Breast epithelium (tissue), 4 donors: ENCODE measurements at places on chromosomes 2 and 18. TPM values are rescaled to one million over a fixed set of nuclear protein-coding genes. Genes with fewer than 3 reads are reported as not detected.

DNA sequence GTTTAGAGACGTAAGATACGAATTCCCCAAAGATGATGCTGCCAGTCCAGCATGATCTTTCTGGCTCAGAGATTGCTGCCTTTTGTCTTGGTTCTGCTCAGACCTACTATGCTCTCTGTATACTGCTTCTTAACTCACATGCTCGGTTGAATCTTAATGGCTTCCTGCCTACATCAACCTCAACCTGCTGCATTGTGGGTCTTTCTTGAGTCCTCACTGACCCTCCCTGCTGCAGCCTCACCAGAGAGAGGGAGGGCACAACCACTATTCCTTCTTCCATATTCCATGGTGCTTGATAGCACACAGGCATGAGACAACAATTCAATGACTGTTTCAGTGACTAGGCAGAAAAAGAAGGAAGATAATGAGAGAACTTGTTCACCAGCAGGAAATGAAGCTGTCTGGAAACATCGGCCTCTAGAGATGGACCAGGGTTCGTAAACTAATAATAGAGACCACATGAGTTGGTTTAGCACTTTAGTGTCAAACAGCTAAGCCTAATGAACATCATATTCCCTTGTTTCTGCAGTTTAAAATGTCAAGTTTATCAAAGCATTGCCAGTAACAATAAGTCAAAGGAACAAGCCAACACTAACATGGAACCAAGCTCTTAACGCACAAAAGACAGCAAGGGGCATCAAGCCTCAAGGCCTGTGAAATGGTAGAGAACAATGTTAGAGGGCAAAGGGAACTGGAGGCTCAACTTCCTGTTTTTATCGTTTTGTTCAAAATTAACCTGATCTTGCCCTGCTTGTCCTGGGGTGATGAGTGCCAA, 333.9 kb downstream of the PDE11A start:
- no peak overlapping the region for H3K27ac ChIP-seq
- no peaks in the 10 kb centered on the region for H3K4me1 ChIP-seq
- DNase-seq, result no peak
- no peak overlapping the region for H3K4me3 ChIP-seq

GRCh38 chr18:61199171-61199848, 133.9 kb upstream of the CDH20 start:
- no peak for DNase-seq
- no peak overlapping the region for H3K4me3 ChIP-seq
- no peaks in the 10 kb centered on the region for H3K4me1 ChIP-seq

GRCh38 chr18:79164706-79165105, 95.5 kb downstream of the ATP9B start:
- H3K4me1 ChIP-seq, result no peaks in the 10 kb centered on the region
- no peak for DNase-seq
- H3K4me3 ChIP-seq, result no peak overlapping the region
- no peaks in the 10 kb centered on the region for H3K27me3 ChIP-seq

- H3K36me3 ChIP-seq, result no peaks in the 10 kb centered on the region
- H3K4me1 ChIP-seq, result no peaks in the 10 kb centered on the region
- H3K27me3 ChIP-seq, result no peaks in the 10 kb centered on the region
- no peak for DNase-seq
Observed at GRCh38 chr2:98446850-98447249, 2.2 kb downstream of the INPP4A start.

- H3K36me3 ChIP-seq, result no peaks in the 10 kb centered on the region
- H3K4me3 ChIP-seq, result no peak overlapping the region
- H3K4me1 ChIP-seq, result no peaks in the 10 kb centered on the region
- no peak for DNase-seq
- no peaks in the 10 kb centered on the region for H3K27me3 ChIP-seq
Observed at GRCh38 chr18:62023536-62023935, 130.7 kb upstream of the RNF152 start.

GRCh38 chr18:23276451-23276850, 141.2 kb downstream of the CABLES1 start:
- H3K36me3 ChIP-seq, result no peaks in the 10 kb centered on the region
- H3K27ac ChIP-seq, result peak overlapping the region; percentile 33
- H3K4me1 ChIP-seq, result peaks cover 1% of the 10 kb centered on the region
- DNase-seq, result no peak
- no peak overlapping the region for H3K4me3 ChIP-seq
- H3K27me3 ChIP-seq, result no peaks in the 10 kb centered on the region

GRCh38 chr18:34718610-34719009, 8.5 kb downstream of the DTNA start:
- H3K27ac ChIP-seq, result no peak overlapping the region
- H3K27me3 ChIP-seq, result no peaks in the 10 kb centered on the region
- no peak for DNase-seq
- H3K4me3 ChIP-seq, result no peak overlapping the region
- no peaks in the 10 kb centered on the region for H3K36me3 ChIP-seq

GRCh38 chr18:70468861-70469547, 180.2 kb downstream of the SOCS6 start:
- H3K36me3 ChIP-seq, result no peaks in the 10 kb centered on the region
- H3K4me1 ChIP-seq, result no peaks in the 10 kb centered on the region
- no peaks in the 10 kb centered on the region for H3K27me3 ChIP-seq
- no peak overlapping the region for H3K27ac ChIP-seq
- no peak overlapping the region for H3K4me3 ChIP-seq

DNA sequence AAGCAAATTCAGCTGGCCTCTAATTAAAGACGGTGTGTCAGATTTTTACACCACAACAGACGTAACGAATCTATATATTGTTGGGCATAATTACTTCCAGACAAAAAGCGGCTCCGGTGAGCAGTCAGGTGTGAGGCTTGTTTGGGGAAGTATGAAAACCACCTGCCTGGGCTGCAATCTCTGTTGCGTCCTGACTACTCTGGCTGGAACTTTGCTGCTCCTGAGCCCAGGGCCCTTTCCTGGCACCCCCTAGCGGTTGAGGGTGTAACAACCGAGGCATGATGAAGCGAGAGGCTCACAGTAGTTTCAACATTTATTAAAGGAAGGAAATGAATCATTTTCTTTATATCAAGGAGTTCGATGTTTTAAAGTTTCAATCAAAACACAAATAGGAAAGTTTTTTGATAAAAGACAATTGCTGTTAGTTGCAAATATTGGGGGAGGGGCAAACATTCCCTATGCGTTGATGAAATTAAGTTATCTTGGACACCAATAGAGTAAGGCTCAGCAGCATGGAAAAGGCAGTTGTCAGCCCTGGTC, 10.6 kb upstream of the ITGB6 start:
- peak overlapping the region; percentile 36 for H3K27ac ChIP-seq
- peaks cover 12% of the 10 kb centered on the region for H3K4me1 ChIP-seq
- peak; percentile 45 for DNase-seq

DNA sequence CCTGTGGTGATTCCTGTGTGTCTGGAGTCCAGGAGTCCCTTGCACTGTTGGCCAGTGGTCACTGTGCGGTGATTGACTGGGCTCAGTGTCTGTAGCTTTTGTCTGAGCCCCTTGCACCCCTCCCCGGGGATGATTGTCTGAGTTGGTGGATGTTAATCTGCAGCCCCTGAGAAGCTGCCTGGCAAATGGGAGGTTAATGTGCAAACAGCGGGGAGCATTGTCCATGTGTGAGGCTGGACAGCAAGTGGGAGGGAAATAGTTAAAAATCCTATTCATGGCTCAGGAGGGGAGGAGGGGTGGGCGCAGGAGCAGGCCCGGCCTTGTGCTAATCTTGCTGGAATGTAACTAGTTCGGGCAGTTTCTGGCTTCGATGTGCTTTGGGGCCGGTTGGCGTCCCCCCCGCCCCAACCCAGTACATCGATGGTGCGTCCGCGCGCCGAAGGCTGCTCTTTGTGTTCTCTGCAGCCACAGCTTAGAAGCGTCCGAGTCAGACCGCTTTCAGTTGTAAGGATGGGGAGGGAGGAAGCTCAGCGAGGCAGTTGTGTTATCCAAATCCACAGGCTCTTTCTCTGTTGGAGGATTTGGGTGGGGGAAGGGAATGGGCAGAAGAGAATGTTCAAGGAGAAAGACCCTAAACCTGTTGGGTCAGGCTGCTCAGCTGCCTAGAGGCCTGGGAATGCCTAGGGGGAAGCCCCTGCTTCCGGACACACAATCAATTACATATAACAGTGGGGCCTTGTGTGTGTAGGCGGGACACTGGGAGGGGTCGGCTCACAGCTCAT, 71.8 kb downstream of the TGOLN2 start:
- no peak for DNase-seq
- H3K4me1 ChIP-seq, result peaks cover 37% of the 10 kb centered on the region
- H3K36me3 ChIP-seq, result no peaks in the 10 kb centered on the region
- peak overlapping the region; percentile 48 for H3K4me3 ChIP-seq
- H3K27me3 ChIP-seq, result no peaks in the 10 kb centered on the region
- peak overlapping the region; percentile 97 for H3K27ac ChIP-seq

DNA sequence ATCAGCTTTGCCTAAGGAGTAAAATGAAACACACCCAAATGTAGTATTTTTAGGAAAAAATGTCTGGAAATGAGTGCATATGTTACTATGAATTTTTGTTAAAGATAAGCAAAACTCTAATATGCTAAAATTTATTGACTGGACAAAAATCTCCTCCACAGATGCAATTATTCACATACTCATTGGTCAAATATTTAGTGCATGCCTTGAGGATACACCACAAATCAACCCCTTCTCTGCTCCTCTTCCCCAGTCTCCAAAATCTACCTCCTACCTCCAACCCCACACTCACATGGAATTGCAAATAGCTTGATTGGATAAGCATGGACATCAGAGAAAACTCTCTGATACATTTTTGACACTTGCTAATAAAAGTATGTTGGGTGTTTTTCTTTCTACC, 95.6 kb upstream of the CDC42EP3 start:
- H3K36me3 ChIP-seq, result no peaks in the 10 kb centered on the region
- H3K4me3 ChIP-seq, result no peak overlapping the region
- H3K27ac ChIP-seq, result peak overlapping the region; percentile 82
- H3K27me3 ChIP-seq, result no peaks in the 10 kb centered on the region
- H3K4me1 ChIP-seq, result no peaks in the 10 kb centered on the region

AGXT gene
- not detected for total RNA-seq

SERPINB2 gene
- 0.32 TPM for total RNA-seq
